ENCODE measurements at places on chromosomes 1 and 21. TPM values are rescaled to one million over a fixed set of nuclear protein-coding genes. Genes with fewer than 3 reads are reported as not detected.
A peak's percentile ranks its signal among the peaks of the same experiment; 100 is the strongest.

Gene MMEL1
- total RNA-seq = 0.92 TPM

Gene MNDA
- not detected for total RNA-seq

GRCh38 chr1:201348211-201348566, 29.3 kb downstream of the TNNT2 start:
- DNase-seq = peak; percentile 59

DNA sequence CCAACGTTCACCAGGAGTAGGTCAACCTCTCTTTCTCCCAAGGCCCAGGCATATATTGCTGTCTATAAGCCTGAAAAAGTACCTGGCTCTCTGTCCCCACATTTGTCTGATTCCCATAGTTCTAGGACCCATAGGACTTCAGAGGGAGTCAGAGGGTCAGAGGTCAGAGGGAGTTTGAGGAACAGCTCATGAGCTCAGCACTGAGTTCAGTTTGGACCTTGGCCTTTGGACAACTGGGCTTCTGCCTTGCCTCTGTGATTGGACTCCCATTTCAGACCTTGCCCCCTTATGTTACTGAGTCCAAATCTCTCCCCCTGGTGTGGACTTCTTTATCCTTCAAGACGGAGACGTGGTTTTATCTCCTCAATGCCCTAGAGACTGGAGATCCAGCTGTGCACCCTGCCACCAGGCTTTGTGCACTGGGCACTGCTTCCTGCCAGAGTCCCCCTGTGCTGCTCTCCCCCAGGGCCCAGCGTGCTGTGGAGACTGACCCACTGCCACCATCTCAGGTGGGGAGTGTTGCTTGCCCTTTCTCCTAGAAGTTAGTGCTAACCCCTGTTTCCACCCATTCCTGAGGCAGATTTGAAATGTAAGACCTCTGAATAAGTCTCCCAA, 3.2 kb downstream of the CTSE start:
- no peak for DNase-seq

DNA sequence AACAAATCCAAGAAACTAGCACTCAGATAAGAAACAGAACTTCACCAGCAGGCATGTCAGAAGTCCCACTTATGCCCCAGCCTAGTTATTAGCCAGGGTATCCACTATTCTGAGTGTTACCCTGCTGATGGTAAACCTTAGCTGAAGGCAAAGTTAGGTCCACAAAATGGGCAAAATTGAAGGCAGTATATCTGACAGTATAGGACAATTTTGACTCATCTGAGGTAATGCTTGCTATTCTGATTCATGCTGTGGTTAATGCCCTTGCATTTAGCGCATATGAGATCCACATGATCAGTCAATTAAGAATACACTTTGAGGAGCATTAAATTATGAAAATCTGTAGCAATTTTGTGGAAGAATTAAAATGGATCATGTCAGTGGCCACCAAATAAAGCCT, 15.1 kb downstream of the IFI44 start:
- DNase-seq = no peak

DNA sequence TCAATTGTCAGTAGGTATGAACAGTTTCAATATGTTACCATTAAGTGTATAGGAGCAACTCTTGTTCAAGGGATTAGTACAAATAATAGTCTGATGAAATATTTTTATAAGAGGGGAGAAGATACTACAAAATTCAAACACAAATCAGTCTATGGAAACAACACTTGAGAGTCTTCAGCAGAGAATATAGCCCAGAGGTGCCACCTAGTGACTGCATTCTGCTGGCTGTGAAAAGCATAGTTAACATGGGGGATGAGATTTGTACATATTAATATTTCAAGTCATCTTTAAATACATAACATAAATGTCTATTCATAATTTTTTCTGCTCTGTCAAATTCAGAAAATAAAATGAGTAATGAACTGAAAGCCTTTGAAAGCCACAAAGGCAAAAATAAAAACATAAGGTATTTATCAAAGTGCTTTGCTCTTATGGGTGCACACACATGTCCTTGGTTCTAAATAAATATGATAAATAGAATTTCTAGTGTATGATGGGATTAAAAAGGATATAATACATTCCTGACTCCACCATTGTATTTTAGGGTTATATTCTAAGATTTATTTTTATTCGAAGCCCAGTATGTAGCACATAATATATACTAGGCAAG, 440.9 kb upstream of the ZRANB2 start:
- no peak for DNase-seq

DNA sequence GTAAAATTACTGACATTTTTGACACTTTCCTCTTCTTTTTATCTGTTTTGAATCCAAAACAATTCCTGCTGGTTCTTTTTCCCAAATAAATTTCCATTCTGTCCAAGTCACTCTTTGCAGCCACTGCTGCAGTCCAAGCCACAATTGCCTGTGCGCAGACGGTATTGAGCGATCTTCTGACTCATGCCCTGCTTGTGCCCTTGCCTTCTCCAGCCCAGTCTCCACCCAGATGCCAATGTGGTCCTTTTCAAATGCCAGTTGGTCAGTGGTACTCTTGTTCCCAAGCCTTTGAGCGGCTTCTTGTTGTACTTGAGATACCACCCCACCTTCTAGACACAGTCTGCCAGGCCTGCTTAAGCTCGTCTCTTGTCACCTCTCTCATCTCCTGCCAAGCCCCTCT, 78.9 kb downstream of the CAMTA1 start:
- DNase-seq = no peak

- DNase-seq = no peak
These were observed 35.8 kb downstream of the UBIAD1 start for GRCh38 chr1:11308699-11309224.

GRCh38 chr1:42927274-42927841, 31.3 kb downstream of the SLC2A1 start:
- DNase-seq = no peak

DNA sequence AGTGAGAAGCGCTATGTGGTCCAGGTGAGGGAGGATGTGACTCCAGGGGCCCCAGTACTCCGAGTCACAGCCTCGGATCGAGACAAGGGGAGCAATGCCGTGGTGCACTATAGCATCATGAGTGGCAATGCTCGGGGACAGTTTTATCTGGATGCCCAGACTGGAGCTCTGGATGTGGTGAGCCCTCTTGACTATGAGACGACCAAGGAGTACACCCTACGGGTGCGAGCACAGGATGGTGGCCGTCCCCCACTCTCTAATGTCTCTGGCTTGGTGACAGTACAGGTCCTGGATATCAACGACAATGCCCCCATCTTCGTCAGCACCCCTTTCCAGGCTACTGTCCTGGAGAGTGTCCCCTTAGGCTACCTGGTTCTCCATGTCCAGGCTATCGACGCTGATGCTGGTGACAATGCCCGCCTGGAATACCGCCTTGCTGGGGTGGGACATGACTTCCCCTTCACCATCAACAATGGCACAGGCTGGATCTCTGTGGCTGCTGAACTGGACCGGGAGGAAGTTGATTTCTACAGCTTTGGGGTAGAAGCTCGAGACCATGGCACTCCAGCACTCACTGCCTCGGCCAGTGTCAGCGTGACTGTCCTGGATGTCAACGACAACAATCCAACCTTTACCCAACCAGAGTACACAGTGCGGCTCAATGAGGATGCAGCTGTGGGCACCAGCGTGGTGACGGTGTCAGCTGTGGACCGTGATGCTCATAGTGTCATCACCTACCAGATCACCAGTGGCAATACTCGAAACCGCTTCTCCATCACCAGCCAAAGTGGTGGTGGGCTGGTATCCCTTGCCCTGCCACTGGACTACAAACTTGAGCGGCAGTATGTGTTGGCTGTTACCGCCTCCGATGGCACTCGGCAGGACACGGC, 2.2 kb downstream of the CELSR2 start:
- peak; percentile 56 for DNase-seq

Data from chondrocyte (in vitro differentiated cells).